ENCODE measurements at places on chromosomes 5 and 9.

GRCh38 chr9:13568841-13569601, 289.5 kb upstream of the MPDZ start:
- DNase-seq, result peak; percentile 14

DNA sequence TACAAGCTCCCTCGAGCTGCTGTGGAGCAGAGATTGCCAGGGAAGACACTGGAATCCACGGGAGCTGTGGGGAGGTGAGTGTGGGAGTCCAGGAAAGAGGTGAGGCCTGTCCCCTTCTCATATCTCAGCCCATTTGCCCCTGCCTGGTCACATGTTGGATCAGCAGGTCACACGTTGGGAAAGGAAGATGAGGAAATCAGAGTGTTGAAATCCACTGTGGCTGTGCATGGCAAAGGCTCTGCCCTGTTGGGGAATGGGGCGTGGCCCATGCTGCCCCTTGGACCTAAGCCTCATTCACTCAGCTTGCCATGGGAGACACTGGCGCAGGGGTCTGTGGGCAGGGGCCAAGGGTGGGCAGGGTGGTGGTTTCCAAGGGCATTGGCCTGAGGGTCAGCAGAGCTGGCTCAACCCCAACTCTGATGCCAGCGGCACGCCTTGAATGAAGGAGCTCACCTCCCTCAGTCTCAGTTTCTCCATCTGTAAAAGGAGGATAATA, 85.4 kb upstream of the CPEB4 start:
- peak; percentile 15 for DNase-seq

- DNase-seq, result no peak
Observed at GRCh38 chr9:31574006-31574765, 810.3 kb upstream of the ACO1 start.

DNA sequence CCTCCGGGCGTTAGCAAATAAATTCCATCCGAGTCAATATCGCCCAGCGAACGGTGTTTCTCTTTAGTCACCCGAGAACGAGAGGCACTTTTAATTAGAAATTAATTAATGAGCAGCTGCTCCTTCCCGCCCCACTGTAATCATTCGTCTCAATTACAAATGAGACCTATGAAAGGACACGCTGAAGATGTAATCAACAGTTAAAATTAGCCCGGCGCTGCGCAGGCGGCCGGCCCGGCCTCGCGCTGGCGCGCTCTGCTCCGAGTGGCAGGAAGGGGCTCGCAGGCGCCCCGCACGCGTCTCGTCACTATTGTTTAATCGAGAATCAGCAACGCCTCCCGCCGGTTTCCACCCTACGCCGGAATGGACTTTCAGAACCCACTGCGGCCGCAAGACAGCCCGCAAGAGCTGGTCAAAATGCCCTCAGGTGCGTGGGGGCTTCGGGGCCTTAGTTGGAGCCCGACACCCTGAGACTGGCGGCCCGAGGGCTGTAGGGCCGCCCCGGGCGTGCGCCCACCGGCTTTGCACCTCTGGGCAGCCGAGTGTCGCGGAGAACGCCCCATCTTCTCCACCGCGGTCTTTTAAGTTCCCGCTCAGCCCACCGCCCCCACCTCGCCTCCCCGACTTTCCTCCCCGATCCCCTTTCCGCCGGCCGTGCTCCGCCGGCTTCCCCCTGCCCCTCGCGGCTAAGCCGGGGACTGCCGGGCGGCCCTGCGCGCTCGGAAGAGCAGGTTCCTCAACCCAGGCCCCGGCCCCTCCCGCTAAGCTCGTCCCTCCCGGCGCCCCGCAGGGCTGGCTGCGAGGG, 597 bp upstream of the IRX4 start:
- DNase-seq, result no peak

DNA sequence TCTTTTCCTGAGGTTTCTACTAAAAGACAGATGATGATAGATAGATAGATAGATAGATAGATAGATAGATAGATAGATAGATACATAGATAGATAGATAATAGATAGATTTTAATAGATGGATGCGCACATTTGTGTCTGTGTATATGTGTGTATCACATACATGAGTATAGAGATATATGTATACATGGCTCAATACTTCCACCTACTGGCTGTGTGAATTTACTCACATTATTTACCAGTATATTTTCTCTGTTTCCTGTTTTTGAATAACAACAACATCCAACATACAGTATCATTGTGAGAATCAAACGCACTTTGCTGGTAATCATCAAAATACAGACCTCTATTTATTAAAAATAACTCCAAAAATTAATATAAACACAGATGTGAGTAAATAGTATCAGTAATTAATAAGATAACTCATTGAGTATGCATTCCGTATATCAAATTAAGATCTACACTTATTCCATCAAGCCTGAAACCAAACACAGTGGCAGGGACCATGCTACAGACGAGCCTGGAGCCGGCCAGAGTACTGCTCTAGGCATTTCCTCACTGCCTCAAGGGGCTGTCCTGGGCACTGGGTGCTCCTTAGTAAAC, 338.0 kb downstream of the SEMA5A start:
- DNase-seq, result peak; percentile 89

GRCh38 chr9:123281659-123282350, 13.4 kb upstream of the STRBP start:
- no peak for DNase-seq

DNA sequence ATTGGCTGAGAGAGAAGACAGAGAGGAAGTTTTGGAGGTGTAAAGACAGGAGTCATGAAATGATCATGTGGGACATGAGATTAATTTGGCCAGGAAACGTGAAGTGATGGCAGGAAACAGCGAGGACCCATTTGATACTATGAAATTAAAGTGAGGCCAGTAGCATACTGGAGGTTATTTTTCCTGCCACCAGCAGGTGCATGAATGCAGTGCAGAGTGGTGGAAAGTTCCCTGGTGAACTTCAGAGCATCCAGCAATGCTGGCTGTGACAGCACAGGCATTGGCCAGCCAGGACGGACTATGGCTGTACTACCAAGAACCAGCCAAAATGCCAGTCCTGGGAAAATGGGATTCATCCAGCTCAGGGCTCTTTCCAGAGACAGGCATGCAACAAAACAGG, 152.2 kb downstream of the SYK start:
- no peak for DNase-seq

- DNase-seq, result peak; percentile 67
Observed at GRCh38 chr9:31119890-31120454, 1264.5 kb upstream of the ACO1 start.

GRCh38 chr5:145976431-145977155, 40.2 kb downstream of the SH3RF2 start:
- no peak for DNase-seq

DNA sequence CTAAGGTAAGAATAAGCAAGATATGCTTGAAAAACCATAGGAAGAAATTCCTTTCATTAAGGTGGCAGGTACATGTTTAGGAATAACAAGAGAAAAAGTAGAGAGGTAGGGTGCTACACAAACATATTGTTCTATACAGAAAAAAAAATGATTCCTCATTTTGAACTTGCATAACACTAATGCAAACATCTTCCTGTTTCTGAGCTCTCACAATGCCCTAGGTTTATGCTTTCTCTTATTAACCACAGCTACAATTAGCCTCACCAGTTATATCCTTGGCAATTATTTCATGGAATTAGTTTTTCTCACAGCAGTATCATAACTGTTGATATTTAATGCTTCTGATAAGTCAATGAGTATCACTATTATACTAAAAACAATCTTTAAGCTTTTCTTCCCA, 20.7 kb downstream of the CEMIP2 start:
- no peak for DNase-seq

DNA sequence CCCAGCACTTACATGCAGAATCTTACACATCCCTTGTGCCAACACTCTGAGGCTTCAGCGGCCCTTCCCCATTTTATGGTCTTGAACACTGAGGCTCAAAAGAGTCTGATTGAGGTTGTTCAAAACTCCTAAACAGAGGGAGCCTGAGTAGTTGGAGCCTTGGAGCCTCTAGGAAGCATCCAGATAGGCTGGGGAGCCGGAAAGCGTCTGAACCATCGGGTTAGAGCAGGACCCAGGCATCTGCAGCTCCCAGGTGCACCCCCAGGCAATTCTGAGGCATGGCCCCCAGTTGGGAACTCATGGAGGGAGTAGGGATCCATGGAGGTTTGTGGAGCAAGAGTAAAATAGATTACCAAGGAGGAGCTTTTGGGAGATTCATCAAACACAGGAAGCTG, 3.8 kb downstream of the OLFML2A start:
- no peak for DNase-seq

DNA sequence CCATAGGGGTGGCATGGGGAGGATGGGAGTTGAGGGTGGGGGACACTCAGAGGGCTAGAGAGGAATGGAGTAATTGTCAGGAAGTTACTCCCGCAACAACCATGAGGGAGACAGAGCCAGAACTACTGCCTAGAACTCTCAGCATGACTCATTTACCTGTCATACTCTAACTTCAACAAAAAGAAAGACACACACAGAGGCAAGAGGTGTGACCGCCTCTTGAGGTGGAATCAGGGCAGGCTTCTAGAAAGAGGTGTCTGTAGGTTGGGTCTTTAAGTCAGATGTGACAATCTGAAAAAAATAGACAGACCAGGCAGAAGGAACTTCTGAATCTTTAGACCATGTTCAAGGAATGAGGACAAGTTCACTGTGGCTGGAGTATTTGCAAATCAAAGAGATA, 73.4 kb downstream of the GABBR2 start:
- no peak for DNase-seq

DNA sequence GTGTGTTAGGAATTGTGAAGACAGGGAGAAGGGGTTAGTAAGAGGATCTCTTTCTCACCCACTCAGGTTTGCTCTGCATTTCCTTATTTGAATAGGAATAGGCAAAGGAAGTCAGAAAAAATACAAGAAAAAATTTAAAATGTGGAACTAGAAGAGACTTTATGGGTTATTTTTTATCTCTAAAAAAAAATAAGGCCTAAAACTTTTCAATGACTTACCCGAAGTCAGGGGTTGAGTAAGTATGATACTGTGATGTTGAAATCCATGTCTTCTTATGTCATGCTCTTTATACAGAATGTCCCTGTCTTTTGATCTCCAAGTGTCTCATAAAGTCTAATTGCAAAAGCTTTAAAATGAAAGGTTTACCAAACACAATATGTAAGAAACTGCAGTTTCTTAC, 148.3 kb upstream of the PIK3R1 start:
- no peak for DNase-seq

DNA sequence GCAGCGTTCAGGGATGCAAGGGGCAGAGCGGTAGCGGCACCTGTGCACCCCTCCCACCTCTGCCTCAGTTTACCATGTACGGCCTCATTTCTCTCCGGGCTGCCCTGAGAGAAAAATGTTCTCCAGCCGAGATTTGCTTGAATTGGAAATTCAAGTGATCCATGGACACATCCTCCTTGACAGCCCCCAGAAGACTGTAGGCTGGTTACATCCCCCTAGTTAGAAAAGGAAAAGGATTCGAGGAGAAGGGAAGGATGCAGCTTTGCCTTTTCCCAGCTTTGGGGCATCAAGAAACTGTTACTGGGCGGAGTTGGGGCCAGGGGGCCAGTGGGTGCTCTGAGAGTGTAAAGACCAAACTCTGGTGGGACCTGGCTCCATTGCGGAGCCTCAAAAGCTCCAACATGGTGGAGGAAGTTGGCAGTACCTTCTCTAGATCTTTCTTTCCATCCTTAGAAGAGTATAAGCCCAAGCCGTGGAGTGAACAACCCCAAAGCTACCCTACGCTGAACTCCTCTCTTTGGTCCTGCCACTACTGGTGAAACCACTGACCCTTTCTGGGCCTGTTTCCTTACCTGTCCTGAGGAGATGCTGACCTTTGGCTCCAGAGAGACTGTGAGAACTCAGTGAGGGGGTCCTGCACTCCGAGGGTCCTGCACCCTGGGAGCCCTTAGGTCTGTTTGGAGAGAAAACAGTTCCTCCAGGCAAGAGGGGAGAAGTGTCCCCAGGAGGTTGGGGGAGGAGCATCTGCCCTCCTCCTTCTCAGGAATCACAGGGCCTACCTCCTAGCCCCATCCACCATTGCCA, 1.0 kb upstream of the BARX1 start:
- DNase-seq, result no peak

GRCh38 chr5:34550964-34551363, 105.2 kb upstream of the RAI14 start:
- no peak for DNase-seq

DNA sequence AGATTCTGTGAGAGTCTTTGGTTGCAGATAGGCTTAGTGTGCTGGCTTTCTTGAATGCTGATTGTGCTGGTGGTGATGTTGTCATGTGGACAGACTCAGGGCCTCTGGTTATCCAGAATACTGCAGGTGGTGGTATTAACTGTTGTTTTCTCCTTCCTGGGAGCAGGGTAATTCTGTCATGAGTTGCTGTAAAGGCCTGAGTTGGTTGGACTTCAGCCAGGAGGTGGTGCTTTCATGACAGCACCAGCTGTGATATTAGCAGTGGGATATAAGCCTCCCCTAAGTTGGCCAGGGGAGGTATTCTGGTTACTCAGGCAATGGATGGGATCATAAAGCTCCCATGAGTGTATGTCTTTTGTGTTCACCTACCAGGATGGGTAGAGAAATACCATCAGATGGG, 16.4 kb upstream of the RNF180 start:
- DNase-seq, result no peak

DNA sequence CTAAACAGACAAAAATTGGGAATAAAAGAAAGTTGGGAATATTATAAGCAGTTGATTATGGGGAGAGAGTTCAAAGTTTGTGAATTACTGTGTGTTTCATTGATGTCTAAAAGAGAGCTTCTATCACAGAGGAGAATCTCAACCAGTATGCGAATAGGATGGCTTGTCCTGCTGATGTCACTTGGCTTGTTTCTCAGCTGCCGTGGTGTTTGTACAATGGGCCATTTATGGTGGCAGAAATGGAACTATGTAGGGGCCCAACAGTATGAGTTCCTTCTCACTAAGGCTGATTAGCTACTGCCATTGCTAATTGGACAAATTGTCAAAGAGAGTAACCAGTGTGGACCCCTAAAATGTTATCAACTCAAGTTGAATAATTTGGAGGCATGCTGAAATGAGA, 103.9 kb downstream of the ST8SIA4 start:
- no peak for DNase-seq

DNA sequence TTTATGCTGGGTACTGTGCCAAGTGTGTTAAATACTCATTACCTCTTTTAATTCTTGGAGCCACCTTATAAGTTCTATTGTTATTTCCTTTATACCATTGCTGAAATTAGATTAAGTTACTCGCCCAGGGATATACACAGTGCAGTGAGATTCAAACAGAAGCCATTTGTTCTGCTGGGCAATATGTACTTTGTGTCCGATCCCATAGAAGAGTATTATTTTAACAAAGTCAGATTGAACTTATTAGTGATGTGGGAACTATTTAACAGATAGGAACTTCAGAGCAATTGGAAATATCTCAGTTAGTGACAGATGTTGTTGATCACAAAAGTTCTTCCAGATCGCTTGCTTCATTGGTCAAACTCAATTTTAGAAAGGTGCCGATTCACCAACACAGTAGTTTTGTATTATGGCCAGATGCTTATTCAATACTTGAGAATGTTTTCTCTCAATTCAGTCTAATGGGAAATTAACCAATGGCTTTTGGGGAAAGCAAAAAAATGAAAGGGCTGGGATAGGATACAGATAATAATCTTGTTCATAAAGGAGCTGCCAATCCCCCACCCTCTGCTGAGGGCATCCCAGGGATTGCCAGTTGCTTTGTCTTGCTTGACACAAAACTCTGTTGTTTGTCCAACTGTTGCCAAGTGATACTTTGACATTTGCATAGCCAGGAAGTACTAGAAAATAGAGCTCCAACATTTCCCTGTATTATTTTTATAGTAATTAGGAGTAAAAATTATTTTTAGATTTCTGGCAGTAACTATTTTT, 94.8 kb upstream of the SEMA6A start:
- peak; percentile 89 for DNase-seq

GRCh38 chr5:45862763-45863162, 166.6 kb upstream of the HCN1 start:
- DNase-seq, result peak; percentile 37
